ENCODE measurements at places on chromosomes 6 and 20. TPM values are rescaled to one million over a fixed set of nuclear protein-coding genes. Genes with fewer than 3 reads are reported as not detected.
A peak's percentile ranks its signal among the peaks of the same experiment; 100 is the strongest.

- no peak for DNase-seq
Observed at GRCh38 chr20:32535316-32535952, 49.7 kb downstream of the NOL4L start.

DNA sequence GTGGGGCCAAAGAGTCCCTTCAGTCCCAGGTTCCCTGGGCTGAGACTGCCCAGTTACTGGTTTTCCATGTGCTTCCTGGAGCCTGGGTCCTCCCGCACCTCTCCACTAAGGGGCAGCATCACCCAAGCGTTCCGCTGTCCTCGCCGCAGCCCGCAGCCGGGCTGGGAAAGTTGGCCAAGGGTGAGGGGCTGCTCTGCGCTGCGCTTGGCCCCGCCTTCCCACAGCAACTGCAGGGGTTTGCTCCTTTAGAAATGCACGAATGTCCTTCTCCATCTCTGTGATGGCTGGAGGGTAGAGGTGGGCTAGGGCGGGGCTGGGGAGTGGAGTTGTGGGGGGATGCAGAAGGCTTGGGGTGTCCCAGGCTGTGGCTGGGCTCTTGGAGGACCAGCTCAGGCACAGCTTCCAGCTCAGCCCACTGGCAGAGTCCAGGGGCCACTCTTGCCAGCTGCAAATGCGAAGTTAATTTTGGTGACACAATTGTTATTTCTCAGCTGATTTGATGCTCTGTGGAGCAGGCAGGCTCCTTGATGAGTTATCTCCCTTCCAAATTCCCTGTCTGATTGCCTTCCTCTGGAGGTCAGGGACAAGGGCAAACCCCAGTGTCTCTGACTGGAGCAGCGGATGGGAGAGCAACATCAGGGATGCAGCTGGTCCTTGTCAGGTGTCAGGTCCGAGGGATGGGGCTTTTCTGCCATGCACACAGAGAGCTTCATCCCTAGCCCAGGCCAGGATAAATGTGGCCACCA lies 63.2 kb downstream of the NOL4L start:
- DNase-seq: peak; percentile 72

DNA sequence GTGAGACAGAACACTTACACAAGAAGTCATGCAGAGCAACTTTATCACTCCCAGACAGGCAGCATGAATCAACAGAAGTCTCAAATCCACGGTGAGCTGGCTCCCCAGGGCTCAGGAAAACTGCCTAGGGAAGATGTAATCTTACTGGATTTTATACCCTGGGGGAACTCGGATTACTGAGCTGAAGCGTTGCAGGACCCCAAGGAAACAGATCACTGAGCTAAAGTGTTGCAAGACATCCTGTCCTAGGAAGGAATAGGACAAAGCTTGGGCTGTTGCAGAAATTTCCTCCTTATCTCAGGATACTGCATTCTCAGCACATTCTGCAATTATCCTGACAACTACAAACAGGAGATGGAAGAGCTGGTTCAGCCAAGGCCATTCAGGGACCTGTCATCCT lies 224.8 kb downstream of the TFAP2A start:
- no peak for DNase-seq

- DNase-seq: no peak
Observed at GRCh38 chr6:117448732-117449485, 23.2 kb upstream of the ROS1 start.

DNA sequence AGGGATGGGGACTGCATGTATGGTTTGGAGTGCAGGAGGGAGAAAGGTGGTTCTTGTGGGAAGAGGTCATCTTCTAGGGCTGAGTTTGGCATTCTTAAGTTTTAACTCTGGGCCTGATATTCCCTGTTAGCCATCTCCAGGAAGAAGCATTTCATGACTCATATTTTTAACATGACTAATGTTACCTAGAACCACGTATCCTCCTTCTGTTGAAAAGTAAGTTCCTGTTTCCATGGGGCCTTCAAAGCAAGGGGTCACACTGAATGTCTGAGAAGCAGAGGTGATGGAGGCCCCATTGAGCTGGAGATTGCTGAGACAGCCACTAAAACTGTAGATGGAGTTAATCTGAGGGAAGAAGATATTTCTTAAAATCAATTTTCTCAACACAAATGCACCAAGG lies 30.2 kb downstream of the FAM229B start:
- no peak for DNase-seq

GRCh38 chr6:31305703-31306219 lies 33.9 kb upstream of the HLA-C start:
- no peak for DNase-seq

GRCh38 chr20:884983-885952 lies 30.9 kb downstream of the ANGPT4 start:
- DNase-seq: no peak

GRCh38 chr6:30149234-30149633 lies 11.8 kb downstream of the TRIM10 start:
- DNase-seq: no peak

GRCh38 chr6:24655215-24655614 lies 9.2 kb upstream of the KIAA0319 start:
- DNase-seq: no peak

DNA sequence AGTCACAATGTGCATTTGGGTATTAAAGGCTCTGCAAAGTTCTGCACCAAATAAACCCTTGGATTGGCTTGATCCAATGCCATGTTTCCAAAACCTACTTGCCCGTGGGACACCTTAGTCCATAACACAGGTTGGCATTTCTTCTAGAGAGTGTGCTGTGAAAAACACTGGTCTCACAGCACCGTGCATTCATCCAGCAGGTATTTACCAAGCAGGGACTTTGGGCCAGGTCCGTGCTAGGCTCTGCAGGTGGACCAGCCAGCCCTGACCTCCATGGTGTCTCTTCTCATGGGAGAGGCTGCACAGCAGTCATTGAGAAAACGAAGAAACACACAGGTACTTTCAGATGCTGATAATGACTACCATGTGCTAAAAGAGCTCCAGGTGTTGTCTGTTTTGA lies 112.6 kb downstream of the CDH26 start:
- no peak for DNase-seq

GRCh38 chr6:137715589-137716045 lies 151.4 kb upstream of the TNFAIP3 start:
- DNase-seq: no peak

- no peak for DNase-seq
Observed at GRCh38 chr6:46281110-46281509, 110.3 kb upstream of the ENPP5 start.

GRCh38 chr20:16819483-16819882 lies 71.3 kb downstream of the OTOR start:
- no peak for DNase-seq

- DNase-seq: no peak
Observed at GRCh38 chr6:40274058-40274457, 313.1 kb downstream of the LRFN2 start.

- peak; percentile 30 for DNase-seq
Observed at GRCh38 chr6:166275714-166276166, 32.5 kb downstream of the PRR18 start.

Gene BMP7
- polyA plus RNA-seq: not detected

Gene FABP7
- polyA plus RNA-seq: not detected

Gene IL17F
- polyA plus RNA-seq: not detected

All from HepG2 (cell line).